ENCODE measurements at places on chromosomes 1 and 21. TPM values are rescaled to one million over a fixed set of nuclear protein-coding genes. Genes with fewer than 3 reads are reported as not detected.

Gene CLCA2
- total RNA-seq, result 0.13 TPM

Gene SLC9C2
- not detected for total RNA-seq

Gene CLCNKA
- not detected for total RNA-seq

Gene SNAPIN
- total RNA-seq, result 46.0 TPM

Gene UMODL1
- total RNA-seq, result not detected

Gene SLC16A4
- total RNA-seq, result 9.6 TPM

Gene LENEP
- 0.40 TPM for total RNA-seq

Gene TNN
- total RNA-seq, result not detected

Gene FLG
- under 0.01 TPM for total RNA-seq
